Stimulated activated CD4-positive, alpha-beta T cell treated with anti-CD3 and anti-CD28 coated beads, Interleukin-1b, Interleukin-23, amount 100 ng/mL, for 48 hours (primary cell): ENCODE measurements at places on chromosomes 4 and X.

DNA sequence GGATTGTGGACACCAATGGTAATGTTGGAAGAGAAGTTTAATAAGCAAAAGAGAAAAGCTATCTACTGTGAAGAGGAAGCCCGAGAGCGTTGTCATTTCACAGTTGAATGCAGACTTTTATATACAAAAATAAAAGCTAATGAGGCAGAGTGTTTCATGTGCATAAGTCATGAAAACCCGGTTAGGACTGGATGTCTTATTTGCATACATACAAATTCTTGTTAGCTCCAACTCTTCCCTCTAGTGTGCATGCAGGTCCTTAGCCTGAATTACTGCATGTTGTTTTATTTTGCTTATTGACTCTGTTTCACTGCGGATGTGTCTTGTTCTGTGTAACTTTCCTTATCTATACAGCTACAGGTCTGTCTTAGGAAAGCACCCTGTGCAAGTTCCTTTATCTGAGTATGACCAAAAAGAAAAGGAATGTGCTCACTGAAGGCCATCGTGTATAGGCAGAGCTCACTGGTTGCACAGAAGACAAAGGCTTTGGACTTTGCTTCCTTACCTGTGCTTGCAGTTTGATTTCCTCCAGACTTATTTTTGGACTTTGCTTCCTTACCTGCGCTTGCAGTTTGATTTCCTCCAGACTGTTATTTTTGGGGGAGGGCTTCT lies 25.1 kb upstream of the UGT2B11 start:
- DNase-seq = no peak

DNA sequence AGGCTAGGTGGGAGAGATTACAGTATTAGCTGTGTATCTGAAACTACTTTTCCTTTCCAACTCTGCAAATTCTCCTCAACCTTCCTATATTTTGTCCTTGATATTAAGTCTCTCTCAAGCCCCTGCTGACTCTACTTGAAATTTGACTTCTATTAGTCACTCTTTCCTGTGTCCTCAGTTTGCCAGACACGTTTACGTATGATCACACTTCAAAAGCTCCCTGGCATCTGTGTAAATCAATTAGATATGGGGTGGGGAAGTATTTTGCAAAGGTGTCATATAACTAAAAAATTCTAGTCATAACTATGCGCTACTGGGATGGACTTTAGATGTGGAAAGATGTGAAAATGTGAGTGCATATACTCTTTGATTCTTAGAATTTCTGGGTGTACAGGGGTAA lies 67.4 kb upstream of the ARHGAP24 start:
- no peak for DNase-seq

GRCh38 chr4:17010426-17011087 lies 112.1 kb upstream of the LDB2 start:
- DNase-seq = no peak

DNA sequence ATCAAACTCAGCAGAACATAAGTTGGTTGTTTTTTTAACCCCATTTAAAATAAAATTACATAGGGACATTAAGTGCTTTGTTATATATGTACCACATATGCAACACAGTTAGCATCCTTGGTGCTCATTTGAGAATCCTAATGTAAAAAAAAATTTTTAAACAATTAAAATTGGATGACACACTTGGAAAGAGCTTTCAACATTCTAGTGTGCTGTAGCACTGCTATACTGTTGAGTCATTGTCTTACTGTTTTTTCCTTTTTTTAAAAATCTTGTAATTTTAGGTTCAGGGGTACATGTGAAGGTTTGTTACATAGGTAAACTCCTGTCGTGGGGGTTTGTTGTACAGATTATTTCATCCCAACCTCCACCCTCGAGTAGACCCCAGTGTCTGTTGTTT lies 12.8 kb downstream of the THAP9 start:
- no peak for DNase-seq

GRCh38 chr4:177596035-177596434 lies 153.8 kb upstream of the AGA start:
- DNase-seq = peak; percentile 52

DNA sequence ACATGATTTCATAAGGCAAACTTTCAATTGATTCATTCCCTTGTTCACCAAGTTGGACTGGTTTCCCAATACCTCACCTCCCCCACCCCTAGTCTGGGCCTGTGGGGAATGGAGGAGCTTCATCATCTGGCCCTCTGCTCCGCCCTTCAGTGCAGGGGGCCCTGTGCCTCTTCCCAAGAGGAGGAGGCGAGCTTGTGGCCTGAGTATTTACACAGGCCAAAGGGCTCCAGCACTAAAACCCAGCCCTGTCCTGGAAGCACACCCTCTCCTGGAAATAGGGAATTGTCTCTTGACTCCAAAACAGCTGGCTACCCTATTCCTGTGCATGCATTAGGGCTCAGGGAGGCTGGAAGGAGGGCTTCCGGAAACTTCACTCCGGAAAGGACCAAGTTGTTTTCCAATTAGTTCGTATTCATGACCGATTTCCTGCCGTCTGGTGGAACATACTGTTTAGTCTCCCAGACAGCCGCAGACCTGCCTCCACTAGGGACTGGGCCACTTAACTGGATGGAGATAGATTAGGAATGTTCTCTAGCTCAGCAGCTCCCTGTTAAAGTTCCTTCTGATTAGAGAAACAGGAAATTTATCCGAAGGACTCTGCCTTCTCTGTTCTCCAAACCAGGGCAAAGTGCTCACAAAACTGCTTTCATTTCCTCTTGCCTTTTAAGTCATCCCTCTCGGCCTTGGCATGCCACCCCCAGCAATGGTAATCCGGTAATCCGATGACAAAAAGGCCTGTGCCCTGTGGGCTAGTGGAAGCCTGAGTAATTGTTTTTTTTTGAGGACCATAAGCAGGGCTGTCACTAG lies 5.8 kb downstream of the SRPX2 start:
- DNase-seq = no peak

GRCh38 chr4:180946188-180946587 lies 1297.0 kb upstream of the TENM3 start:
- DNase-seq = no peak

- DNase-seq = no peak
These were observed 429.3 kb downstream of the AFF2 start for GRCh38 chrX:148929686-148930085.
